ENCODE measurements at places on chromosomes 7 and 10. TPM values are rescaled to one million over a fixed set of nuclear protein-coding genes. Genes with fewer than 3 reads are reported as not detected.

CYP2C8 gene
- not detected for total RNA-seq

MBLAC1 gene
- total RNA-seq, result 0.89 TPM

UTF1 gene
- total RNA-seq, result not detected

C10orf53 gene
- not detected for total RNA-seq

CEP55 gene
- total RNA-seq, result 76.0 TPM

HOXA2 gene
- total RNA-seq, result 1.8 TPM

- DNase-seq, result no peak
Measured at GRCh38 chr7:83150310-83150709, 12.4 kb downstream of the PCLO start.

- DNase-seq, result no peak
Measured at GRCh38 chr7:77386165-77386822, 29.9 kb downstream of the GSAP start.

GRCh38 chr7:47568547-47568946, 13.4 kb downstream of the TNS3 start:
- DNase-seq, result no peak
